ENCODE measurements at places on chromosomes 4 and X.
A peak's percentile ranks its signal among the peaks of the same experiment; 100 is the strongest.

GRCh38 chr4:2331043-2331420 lies 69.1 kb upstream of the MXD4 start:
- no peak for DNase-seq

- DNase-seq = peak; percentile 22
These were observed 84.0 kb downstream of the WWC2 start for GRCh38 chr4:183182873-183183725.

DNA sequence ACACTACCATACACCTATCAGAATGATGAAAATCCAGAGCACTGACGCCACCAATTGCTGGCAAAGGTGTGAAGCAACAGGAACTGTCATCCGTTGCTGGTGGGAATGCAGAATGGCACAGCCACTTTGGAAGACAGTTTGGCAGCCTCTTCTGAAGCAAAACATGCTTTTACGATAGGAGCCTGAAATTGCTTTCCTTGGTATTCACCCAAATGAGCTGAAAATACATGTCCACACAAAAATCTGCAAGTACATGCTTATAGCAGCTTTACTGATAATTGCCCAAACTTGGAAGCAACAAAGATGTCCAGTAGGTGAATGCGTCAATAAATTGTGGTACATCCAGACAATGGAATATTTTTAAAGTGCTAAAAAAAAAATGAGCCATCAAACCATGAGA lies 322.8 kb upstream of the FAT1 start:
- DNase-seq = no peak

DNA sequence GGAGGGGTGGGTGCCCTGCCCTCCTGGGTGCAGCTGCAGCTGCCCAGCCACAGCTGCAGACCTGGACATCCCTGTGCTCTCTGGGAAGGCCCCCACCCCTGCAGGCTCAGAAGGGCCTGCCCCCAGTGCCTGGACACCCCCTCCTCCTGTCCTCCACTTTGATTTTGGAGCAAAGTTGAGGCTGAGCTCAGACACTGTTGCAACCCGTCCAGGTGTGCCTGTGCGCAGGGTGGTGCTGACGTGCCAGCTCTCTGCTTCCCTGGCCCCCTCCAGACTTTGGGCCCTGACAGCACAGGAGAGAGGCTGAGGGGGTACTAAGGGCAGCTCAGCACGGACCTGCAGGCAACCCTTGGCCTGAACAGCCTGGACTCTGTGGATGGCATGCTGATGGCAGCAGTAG lies 750.3 kb downstream of the ARAP2 start:
- no peak for DNase-seq

- no peak for DNase-seq
These were observed 22.0 kb upstream of the SMIM31 start for GRCh38 chr4:164731827-164732474.

GRCh38 chr4:173057901-173058300 lies 110.7 kb upstream of the GALNT7 start:
- no peak for DNase-seq

- no peak for DNase-seq
These were observed 671.1 kb downstream of the FAT4 start for GRCh38 chr4:125985856-125986255.

DNA sequence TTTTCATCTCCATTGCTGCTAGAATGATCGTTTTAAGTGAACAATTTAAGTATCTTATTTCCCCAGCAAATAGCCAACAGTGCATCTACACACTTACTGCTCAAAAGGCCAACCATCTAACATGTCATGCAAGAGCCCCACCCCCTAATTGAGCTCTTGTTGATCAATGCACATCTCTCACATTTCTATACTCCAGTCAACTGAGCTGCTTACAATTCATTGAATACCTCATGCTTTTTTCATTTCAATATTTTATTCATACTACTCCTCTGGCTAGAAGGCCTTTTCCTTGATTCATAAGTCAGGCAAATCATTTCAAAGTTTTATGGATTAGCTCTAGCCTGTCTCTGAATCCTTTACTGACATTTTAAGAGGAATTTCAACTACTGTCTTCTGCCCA lies 79.0 kb upstream of the WDR17 start:
- no peak for DNase-seq

- DNase-seq = no peak
These were observed 18.2 kb downstream of the RAI2 start for GRCh38 chrX:17842769-17843525.

GRCh38 chr4:136505020-136505419 lies 1027.3 kb downstream of the PCDH18 start:
- no peak for DNase-seq

DNA sequence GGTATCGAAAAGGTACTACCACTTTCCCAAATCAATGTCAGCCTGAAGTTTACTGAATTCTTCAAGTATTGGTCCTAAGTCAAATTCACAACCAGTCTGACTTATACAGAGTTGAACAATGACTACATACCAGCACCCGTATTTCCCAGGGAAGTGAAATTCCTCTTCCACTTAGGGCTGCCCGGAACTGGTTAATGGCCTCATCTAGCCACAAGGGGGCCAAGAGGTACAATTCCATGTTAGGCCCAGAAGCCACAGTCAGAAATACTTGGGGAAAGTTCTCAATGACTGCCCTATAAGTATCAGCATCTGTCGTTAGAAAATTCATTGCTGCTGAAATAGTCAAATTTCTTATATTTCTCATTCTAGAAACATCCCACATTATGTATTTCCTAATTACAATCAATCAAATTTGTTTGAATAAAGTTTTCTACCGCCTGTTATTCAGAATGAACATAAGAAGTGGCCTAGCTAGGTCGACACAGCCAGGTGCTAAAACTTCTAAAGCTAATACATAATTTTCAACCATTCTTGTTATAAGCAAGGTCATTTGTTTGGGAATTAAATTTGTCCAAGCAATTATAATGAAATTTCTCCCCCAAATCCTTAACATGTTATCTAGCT lies 5.6 kb upstream of the PCDH7 start:
- DNase-seq = no peak

- peak; percentile 4 for DNase-seq
These were observed 29.1 kb upstream of the TRO start for GRCh38 chrX:54891573-54891972.

DNA sequence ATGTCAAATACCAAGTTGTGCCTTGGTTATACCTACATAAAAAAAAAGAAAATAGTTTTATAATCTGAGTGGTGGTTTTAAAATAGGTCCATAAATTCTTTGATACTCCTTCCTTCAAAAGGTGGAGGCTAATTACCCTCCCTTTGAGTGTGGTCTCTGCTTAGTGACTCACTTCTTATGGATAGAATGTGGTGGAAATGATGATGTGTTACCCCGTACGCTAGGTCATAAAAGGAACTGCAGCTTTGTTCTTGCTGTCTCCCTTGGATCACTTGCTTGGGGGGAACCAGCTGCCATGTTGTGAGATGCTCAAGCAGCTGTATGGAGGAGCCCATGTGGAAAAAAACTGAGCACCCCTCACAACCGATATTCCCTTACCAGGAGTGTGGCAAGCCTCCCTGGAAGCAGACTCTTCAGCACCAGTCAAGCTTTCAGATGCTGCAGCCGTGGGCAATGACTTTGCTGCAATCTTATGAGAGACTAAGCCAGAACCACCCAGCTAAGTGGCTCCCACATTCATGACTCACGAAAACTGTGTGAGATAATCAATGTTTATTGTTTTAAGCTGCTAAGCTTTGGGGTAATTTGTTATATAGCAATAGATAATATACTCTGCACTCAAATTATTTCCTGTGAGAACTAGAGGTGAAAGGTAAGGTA lies 195.0 kb upstream of the GATB start:
- no peak for DNase-seq

- no peak for DNase-seq
These were observed 34.3 kb downstream of the TMEM164 start for GRCh38 chrX:110037178-110037577.

GRCh38 chr4:95038791-95039190 lies 281.0 kb downstream of the BMPR1B start:
- no peak for DNase-seq

GRCh38 chr4:33184657-33185290 lies 2464.6 kb downstream of the PCDH7 start:
- no peak for DNase-seq

GRCh38 chr4:98518559-98519267 lies 139.7 kb downstream of the TSPAN5 start:
- DNase-seq = no peak

GRCh38 chrX:7115557-7115956 lies 32.0 kb upstream of the STS start:
- no peak for DNase-seq

DNA sequence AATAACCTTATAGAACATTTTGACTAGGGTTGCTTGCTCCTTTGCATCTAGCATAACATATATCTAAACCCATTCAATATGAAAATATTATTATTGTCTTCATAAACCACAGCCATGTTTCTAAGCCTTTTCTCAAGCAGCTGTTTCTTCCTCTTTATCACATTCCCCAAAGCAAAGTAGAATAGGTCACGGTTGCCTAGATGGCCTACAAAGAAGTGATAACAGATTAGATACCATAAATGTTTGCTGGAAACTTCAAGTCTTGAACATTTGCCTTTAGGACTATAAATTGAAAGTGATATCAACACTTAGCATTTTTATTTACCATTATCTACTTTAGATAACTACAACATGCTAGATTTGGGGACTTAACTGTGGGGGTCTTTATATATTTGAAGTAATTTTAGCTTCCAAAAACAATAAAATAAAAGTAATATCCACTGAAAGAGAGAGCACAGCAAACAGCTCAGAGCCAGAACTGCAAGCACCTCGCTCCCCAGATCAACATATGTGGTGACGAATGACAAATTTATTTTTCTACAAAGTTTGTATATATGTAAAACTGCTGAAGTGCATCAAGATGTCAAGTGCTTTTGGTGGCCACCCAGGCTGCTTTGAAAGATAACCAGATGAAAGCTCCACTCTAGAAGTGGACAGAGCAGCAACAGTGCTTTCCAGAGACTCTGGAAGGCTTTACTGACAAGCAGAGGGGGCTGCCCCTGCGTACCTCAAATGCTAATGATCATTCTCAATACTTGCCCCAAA lies 8.0 kb downstream of the HHIP start:
- DNase-seq = no peak

DNA sequence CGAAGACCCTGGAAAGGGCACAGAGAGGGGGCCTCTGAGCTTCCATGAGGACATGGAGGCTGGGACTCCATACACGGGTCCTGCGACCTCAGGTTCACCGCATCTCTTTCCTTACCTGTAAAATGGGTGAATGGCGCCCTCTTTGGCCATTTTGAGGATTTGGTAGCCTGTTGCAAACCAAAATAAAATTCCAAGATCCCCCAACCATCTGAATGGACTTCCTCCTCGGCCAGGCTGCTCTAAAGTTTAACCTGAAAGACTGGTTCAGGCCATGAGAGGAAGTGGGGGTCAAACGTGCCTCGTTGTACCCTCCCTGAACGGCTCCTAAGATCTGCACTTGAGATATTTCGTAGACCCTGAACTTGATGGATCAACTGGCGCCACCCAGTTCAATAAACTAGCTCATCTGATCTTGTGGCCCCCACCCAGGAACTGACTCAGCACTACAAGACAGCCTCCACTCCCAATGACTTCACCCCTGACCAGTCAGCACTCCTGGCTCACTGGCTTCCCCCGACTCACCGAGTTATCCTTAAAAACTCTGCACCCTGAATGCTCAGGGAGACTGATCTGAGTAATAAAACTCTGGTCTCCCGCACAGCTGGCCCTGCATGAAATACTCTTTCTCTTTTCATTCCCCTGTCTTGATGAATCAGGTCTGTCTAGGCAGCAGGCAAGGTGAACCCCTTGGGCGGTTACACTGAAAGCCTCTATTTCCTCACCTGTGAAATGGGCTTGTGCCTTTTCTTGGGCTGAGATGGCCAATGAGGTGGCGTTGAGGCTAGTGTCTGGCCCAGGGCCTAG lies 32.9 kb upstream of the GPR78 start:
- no peak for DNase-seq

DNA sequence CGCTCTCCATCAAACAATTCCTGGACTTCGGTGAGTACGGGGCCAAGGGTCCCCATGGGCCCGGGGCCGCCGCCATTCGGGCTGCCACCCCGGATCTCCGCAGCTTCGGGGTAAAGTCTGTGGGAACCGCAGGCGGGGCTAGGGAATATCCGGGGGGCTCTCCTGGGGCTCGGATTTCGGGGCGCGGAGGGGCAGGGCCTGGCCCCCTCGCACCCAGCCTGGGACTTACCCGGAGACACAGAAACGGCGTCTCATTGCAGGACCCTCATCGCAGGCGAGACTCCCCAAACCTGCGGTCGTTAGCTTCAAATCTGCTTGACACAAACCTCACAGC lies 413 bp downstream of the PDK3 start:
- no peak for DNase-seq
